ENCODE measurements at places on chromosomes 2 and 18. TPM values are rescaled to one million over a fixed set of nuclear protein-coding genes. Genes with fewer than 3 reads are reported as not detected.

NIFK gene
- total RNA-seq: 213 TPM

PIAS2 gene
- 28.2 TPM for total RNA-seq

SULT1C4 gene
- not detected for total RNA-seq

NGEF gene
- total RNA-seq: 2.0 TPM

SGO2 gene
- 49.9 TPM for total RNA-seq

C2orf72 gene
- 2.0 TPM for total RNA-seq

CFAP210 gene
- 0.23 TPM for total RNA-seq

DCDC2C gene
- not detected for total RNA-seq

RAX gene
- total RNA-seq: not detected

PLEKHH2 gene
- 2.2 TPM for total RNA-seq

CHN1 gene
- 3.8 TPM for total RNA-seq

GKN1 gene
- not detected for total RNA-seq

VWA3B gene
- not detected for total RNA-seq

COL5A2 gene
- total RNA-seq: 0.50 TPM

CCDC68 gene
- total RNA-seq: not detected
